ENCODE measurements at places on chromosomes 7 and 10.
A peak's percentile ranks its signal among the peaks of the same experiment; 100 is the strongest.

GRCh38 chr7:94276027-94276426, 118.7 kb upstream of the COL1A2 start:
- no peak for DNase-seq

- no peak for DNase-seq
Observed at GRCh38 chr10:11057448-11057847, 39.8 kb downstream of the CELF2 start.

- no peak for DNase-seq
Observed at GRCh38 chr10:90598513-90598912, 259.3 kb downstream of the HTR7 start.

DNA sequence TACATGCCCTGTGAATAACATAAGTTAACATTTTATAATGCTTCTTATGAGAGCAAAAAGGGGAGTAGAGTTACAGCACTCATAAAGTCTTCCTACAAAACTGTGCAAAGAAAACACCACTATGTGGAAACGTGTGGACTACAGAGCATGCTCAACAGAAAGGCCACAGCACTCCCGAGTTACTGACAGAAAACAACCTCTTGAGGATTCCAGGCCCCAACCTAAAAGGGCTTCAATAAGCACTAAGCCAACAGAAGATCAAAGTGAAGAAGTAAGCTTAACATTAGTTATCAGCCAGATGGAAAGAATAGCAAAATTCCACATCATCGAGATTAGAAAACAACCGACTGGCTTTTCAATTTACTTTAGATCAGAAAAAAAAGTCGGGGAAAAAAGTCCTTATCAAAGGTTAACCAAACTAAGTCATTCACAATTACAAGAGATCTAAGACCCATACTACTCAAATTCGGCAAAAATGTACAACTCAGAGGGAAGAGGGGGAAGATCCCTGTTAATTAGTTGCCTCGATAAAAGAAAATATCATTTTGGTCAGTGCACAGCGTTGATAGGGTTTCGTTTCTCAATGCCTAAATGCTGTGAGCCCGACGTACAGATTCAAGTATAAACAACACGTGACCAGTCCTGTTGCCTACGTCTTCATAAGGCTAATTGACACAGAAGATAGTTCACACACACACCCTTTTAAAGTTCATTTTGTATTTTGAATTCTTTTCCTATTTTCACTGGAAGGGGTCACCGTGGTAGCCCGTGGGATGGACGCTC, 1.4 kb downstream of the KBTBD2 start:
- DNase-seq = peak; percentile 58

- no peak for DNase-seq
Observed at GRCh38 chr10:60099998-60100747, 193.8 kb upstream of the CCDC6 start.

DNA sequence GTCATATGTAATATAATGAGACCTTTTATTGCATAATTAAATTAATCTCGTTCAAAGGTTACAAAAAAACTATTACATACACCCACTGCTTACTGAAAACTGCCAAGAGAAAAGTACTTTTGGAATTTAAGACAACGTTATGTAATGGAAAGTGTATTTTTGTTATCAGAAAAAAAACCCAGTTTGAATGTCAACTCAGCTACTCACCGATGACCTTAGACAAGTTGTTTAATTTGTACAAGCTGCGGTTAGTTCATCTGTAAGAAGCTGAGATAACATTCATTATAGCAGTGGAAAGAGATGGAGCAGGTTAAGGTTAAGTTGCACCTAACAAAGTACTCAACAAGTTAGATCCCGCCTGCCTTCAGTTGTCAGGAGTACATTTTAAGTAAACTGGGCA, 1.1 kb downstream of the PSMA2 start:
- no peak for DNase-seq

DNA sequence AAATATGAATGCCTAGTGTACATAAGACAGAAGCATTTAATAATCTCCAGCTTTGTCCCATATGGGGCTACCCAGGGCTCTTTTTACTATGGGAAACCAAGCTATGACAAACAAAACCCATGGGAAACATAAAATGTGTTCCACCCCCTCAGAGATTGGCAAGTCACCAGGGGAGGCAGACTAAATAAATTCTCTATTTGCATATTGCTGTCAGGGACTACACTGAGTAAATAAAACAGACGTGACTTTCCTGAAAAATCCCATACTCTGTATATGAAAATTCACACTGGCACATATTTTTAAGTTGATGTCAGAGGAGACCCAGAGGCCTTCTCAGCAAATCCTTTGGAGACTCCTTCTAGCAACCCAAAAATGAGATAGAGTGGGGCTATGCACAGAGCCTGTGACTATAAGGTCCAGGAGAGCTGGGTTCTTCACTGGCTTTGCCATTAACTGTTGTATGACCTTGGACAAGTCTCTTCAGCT, 44.0 kb upstream of the HPSE2 start:
- DNase-seq = no peak

DNA sequence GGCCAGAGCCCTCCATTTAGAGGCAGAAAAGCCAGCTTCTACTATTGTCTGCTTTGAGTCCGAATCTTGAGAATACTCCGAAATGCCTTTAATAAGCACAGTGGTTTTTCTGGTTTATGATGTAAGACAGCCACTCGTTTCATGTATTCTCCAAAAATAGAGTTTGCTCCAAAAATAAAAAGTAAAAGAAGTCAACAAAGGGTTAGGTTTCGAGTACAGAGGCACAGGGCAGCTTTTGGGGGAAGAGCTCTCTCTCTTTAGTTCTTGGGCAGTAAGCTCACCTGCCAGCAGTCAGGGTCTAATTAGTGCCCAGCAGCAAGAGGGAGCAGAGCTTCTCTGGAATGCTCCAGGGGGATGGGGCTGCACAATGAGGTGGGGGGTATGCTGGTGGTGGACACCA, 20.2 kb downstream of the CREB3L2 start:
- DNase-seq = no peak

- no peak for DNase-seq
Observed at GRCh38 chr10:108352771-108353170, 1188.3 kb upstream of the SORCS1 start.

DNA sequence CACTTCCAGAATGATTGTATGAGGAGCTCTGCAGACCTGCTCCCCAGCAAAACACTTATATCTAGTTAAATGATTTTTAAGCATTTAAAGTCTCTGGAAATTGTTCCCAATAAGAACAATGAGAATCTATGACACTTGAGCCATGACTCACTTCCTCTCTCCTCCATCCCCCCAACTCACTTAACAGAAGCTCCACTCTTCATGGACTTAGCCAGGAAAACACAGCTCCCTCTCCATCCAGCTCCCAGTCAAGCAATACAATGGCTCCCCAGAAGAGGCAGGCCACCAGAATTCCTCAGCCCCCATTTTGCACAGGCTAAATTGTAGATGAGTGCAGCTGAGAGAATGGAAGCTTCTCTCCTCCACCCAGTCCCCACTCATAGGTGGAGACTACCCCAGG, 27.0 kb downstream of the AOC1 start:
- no peak for DNase-seq

- DNase-seq = no peak
Observed at GRCh38 chr10:11899067-11899876, 76.1 kb downstream of the PROSER2 start.

DNA sequence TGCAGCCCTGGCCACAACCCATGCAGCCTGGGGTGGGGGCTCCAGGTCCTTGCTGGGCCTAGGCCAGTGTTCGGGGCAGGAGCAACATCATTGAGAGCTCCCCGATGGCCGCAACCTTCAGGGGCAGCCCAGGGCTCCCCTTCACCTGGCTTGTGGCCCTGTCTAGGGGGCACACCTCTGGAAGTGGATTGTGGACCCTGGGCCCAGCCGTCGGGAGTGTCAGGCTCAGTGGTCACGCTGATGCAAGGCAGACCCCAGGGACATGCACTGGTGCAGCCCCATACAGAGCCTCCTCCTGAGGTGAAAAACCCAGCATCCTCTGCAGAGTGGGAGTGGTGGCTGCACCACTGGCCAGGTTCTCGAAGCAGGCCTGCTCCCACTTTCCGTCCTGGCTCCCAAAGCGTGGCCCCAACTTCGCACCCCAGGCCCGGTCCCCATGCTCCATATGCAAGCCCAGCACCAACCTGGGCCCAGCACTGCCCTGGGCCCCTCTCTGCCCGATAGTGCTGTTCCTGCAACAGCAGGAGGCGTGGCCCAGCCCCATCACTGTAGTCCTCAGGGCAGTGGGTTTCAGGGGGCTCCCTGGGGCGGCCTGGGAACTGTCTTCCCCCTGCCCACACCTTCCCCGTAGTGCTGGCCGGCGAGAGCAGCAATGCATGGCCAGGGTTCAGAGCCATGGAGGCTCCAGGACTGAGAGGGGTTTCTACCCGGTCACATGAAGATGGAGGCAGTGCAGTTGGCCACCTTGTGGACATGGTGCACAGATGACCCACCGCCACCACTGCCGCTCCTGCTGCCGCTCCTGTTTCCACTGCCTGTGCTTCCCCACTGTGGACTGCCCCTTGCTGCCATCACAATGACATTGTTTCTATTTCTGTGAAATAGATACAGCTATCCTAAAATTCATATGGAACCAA, 303.9 kb upstream of the NRG3 start:
- no peak for DNase-seq

- DNase-seq = no peak
Observed at GRCh38 chr10:44769450-44769849, 141.7 kb upstream of the TMEM72 start.

DNA sequence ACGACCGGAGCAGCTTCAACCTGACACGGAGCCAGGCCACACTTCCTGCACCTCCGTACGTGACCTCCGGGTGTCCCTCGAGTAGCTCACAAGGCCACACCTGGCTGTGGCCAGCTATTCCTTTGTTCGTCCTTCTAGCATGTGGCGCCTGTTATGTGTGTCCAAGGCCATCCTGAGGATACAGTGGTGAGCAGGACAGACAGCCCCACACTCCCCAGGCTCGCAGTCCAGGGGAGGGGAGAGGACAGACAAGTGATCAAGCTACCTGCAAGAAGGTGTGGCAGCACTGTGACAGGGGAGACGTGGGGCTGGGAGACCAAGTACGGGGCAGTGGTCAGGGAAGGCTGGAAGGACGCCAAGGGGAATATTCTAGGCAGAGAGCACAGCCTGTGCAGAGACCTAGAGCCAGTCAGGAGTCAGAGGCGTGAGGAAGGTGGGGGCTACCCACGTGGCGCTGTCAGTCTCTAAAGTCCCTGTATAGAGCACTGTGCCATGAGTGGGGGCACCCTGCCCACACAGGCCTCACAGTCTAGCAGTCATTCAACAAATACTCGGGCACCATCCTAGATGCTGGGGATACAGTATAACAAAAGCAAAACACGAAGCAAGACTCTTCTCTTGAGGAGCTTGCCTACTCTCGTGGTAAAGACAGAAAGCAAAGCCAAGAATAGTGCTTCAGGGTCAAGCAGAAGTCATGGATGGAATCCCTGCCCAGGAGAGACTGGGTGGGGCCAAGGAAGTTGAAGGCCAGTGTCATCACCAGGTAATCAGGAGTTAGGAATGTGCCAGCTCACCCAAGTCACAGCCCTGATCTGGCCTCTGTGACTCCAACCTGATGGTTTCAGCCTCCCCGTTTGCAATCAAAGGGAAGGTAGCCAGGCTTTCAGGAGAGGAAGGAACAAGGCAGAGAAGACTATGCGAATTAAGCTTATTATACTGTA, 58.6 kb downstream of the PROSER2 start:
- DNase-seq = no peak

- DNase-seq = no peak
Observed at GRCh38 chr10:63214571-63214970, 81.4 kb downstream of the NRBF2 start.

GRCh38 chr10:20855398-20856038, 41.6 kb downstream of the NEBL start:
- DNase-seq = no peak

- no peak for DNase-seq
Observed at GRCh38 chr7:108311446-108312168, 144.6 kb downstream of the NRCAM start.

DNA sequence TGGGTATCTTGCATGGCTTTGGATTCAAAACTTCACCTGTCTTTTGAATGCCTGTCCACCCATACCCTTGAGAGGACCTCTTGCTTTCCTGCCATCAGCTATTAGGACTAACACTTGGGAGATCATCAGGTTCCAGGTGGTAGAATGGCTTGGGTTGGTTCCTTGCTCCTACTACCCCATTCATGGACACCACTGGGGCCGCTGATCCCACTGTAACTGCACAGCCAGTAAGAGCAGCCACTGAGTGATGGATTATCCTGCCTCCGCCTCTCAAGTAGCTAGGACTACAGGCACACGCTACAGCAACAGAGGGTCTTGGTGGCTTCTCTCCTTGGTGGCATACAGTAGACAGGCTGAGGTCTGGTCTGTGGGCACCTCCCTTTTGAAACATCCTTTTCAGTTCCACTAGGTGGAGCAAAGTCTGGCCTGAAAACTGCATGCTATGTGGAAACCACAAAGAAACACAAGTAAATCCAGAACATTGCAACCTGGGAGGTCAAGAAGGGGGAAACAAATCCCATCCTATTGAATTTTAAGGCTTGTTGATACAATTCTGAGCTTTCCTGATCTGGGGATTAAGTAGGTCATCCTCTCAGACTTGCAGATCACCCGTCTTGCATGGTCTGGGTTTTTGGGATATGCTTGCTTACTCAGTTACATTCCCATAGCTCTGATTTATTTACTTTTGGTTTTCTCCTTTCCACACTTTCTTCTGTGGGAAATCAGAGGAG, 9.4 kb downstream of the WBP1L start:
- DNase-seq = no peak

DNA sequence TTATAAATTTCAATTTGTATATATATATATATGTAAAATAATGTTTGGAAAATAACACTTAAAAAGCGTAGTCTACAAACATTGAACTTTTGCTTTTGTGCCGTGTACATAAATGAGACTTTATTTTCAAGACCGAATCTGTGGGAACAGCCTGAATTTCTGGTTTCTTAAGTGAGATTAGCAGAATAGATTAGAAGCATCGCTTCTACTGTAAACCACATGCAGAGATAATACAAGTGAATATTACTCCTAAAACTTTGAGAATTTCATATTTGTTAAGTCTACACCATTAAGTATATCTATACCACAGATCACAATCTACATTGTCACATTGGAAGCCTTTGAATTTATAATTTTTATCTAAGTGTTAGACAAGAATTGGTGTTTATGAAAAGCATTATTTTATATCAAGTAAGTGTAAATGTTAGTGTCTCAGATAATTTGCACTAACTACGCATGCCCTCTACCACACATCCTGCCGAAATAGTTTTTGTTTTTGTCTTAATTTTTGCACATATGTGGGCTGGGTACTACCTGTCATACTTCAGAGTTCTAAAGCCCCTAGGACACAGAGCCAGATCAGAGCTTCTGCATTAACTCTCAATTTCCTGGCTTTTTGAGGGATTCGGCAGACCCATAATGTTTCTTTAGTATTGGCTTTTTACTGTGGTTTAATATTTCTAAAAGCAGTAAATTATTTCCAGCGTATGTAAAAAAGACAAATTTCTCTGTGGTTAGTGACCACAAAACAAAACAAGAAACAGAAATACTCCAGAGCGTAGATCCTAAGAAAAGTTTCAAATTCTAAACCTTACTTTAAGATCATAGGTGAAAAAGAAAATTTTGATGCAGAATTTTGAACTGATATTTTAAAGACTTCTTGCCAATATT, 20.0 kb downstream of the TWIST1 start:
- no peak for DNase-seq

- no peak for DNase-seq
Observed at GRCh38 chr10:79437111-79437814, 8.2 kb downstream of the ZCCHC24 start.
